ENCODE measurements at places on chromosomes 3 and 15.

DNA sequence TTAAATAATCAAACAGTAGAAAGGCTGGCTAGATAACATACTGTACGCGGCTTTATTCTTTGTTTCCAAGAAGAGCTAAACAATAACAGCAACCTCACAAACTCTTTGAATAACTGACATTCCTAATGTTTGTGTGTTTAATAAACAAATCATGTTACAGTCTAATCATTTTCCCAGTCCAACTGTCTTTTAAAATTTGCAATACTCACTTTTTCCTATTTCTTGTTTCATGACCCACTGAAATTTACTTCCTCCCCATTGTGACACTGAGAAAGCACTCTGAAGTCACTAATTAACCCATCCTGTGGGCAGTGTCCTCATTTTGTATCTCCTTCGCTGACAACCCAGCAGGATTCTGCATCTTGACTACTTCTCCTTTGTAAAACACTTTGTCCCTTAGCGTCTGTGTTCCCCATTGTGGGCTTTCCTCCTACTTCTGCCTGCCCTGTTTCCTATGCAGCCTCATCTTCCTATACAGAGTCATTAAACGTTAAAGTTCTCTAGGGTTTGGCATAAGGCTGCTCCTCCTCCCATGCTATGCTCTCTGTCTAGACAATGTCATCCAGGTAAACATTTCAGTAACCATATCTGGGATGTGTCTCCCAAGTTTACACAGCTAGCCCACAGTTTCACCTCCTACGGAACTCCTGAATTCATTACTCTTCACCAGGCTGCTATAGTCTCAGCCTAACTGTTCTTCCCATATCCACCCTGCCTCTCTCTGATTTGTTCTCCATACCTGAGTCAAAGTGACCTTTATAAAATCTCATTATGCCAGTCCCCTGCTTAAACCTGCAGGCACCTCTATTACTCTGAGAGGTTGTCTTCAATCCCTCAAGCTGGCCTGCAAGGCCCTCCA, 148.9 kb downstream of the GREM1 start:
- DNase-seq, result no peak

DNA sequence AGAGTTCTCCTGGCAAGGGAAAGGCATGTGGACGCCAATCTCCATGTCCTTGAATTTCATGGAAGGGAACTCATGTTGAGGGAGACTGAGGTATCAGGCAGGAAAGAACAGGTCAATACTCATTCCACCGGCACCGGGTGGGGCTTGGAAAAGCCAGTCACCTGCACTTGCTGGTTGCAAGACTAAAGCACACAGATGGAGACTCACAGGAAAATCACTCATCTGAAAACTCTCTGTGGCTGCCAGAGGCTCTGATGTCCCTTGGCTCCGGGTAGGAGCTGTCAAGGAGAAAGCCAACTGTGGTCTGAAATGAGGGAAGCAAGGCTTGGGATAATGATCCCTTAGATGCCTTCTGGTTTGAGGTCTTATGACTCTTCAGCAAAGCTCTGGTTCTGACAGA, 8.7 kb upstream of the CGNL1 start:
- no peak for DNase-seq

- peak; percentile 26 for DNase-seq
Observed at GRCh38 chr15:27059610-27060202, 88.7 kb downstream of the GABRG3 start.

GRCh38 chr3:184316792-184317191, 2.4 kb downstream of the EIF4G1 start:
- peak; percentile 42 for DNase-seq

GRCh38 chr3:71817262-71817661, 32.3 kb upstream of the PROK2 start:
- DNase-seq, result no peak

GRCh38 chr15:39434751-39435238, 146.1 kb upstream of the THBS1 start:
- DNase-seq, result no peak

- DNase-seq, result no peak
Observed at GRCh38 chr15:56725386-56725785, 7.9 kb downstream of the ZNF280D start.

GRCh38 chr15:85854345-85855097, 59.8 kb upstream of the KLHL25 start:
- peak; percentile 70 for DNase-seq

GRCh38 chr3:183158551-183159006, 4.0 kb downstream of the LAMP3 start:
- DNase-seq, result peak; percentile 69

- no peak for DNase-seq
Observed at GRCh38 chr15:25478313-25478712, 39.5 kb upstream of the UBE3A start.

- no peak for DNase-seq
Observed at GRCh38 chr3:9732080-9732739, 675 bp downstream of the BRPF1 start.

GRCh38 chr3:46674031-46674845, 19.2 kb downstream of the ALS2CL start:
- DNase-seq, result no peak

DNA sequence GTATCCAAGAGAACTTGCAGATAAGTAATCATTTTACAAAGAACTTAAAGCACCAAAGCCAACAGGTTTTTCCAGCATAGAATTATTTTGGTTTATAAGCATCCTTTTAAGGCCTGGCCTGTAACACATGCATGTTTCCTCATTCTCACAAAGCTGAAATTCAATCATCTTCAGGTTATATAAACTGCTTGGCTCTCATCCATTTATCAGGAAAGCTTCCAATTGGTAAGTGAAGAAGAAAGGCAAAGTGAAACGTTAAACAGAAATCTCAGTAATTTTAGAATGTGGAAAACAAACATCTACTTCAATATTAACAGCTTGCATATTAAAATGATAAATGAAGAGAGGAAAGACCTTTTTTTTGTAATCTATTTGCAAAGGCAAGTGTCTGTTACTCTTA, 1.6 kb downstream of the SERP1 start:
- peak; percentile 26 for DNase-seq

GRCh38 chr3:72451841-72452240, 396.4 kb downstream of the SHQ1 start:
- no peak for DNase-seq

Data from fibroblast of mammary gland (primary cell).